ENCODE measurements at places on chromosomes 6 and 20.

DNA sequence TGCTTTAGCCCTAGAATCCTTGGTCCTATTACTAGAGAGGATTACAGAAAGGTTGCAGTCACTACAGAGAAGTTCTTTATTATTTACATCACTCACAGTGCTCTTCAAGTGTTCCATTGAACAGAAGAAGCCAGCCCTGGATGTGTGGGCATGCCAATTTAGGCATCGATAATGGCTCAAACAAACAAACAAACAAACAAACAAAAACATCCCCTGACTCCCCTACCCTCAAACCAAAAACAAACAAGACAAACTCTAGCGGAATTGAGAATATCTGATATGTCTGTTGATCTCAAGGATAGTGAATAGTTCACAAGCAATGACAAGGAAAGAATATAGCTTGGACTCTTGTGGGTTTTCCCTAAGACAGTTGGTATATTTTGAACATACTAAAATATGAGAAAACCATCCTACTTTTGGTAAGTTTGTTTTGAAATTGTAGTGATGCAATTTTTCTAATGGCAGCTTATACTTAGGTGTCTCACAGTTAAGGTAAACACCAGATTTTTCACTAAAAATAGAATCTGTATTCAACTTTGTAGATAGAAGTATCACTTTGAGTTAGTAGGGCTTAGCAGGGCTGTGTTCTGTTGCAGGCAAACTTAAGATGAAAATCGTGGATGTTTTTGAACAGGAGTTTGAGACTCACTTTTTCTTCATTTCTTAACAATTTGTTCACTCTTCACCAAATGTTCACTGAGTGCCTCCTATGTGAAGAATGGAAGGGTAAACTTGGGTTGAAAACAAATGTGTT is 92.8 kb upstream of the FAM184A start:
- DNase-seq: no peak

- DNase-seq: peak; percentile 87
Observed at GRCh38 chr6:28980852-28981430, 24.2 kb downstream of the ZNF311 start.

DNA sequence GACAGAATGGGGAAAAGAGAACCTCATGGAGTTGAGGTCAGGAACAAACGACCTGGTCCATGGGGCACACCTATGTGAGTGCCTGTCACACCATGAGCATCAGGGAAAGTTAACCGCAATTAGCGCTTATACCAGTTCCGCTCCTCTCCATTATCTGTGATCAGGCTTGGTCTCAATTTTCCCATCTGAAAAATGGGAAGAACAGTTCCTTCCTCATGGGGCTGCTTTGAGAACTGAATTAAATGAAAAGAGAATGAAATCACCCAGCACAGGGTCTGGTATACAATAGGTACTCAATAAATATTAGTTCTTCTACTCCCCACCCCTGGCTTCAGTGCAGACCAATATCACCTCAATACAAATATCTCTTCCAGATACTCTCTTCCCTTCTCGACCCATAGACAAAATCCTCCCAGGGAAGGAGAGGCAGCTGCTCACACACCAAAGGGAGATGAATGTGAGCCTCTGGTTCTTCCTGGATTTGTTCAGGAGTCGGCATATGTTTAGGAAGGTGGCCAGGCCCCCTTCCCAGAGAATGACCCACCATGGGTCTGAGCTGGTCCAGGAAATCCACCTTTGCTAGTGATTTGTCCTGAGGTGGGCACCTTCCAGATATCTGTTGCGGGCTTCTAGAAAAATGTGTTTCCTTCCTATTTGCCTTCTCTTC is 2.4 kb upstream of the PTGIS start:
- no peak for DNase-seq

GRCh38 chr6:53282234-53282633 is 66.5 kb downstream of the ELOVL5 start:
- DNase-seq: peak; percentile 19

DNA sequence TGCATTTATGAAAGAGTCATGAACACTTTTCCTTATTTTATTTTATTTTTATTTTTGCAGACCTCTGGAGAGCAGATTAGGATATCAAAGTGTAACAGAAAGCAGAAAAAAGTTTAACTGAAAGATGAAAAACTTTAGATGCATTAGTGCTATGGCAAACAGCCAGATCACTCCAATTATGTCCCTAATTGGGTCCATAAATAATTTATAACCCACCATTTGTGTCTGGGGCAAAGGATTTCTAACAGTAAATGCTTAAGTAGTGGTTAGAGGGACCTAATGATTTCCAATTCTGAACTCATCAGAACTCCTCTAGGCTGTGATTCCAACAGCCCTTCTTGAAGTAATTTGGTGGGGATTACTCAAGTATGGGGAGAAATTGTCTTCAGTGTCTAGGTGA is 93.7 kb upstream of the PROKR2 start:
- DNase-seq: no peak
